ENCODE measurements at places on chromosomes 7 and 10.

- DNase-seq: no peak
Measured at GRCh38 chr10:33122014-33122809, 164.2 kb upstream of the ITGB1 start.

- DNase-seq: no peak
Measured at GRCh38 chr10:88045656-88046415, 182.4 kb downstream of the PTEN start.

DNA sequence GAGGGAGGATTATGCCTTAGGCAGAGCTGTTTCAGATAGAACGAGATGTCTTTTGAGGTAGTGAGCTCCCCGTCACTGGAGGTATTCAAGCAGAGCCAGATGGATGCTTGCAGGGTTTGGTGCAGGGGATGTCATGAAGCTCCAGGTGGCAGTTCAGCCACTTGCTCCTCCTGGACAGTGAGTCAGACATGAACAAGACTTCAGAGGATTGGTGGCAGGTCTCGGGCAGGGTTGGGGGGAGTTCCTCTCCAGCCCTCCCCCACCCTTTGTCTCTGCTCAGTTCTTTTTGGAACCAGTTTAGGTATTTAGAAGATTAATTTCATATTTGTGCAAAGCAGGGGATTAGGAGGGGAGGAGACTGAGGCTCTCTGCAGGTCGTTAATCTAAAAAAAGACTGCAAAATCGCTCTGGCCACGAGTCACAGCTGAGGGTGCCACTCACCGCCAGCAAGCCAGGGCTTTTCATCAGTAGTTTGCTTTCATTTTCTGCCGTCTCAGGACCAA lies 21.5 kb upstream of the MYL10 start:
- no peak for DNase-seq

DNA sequence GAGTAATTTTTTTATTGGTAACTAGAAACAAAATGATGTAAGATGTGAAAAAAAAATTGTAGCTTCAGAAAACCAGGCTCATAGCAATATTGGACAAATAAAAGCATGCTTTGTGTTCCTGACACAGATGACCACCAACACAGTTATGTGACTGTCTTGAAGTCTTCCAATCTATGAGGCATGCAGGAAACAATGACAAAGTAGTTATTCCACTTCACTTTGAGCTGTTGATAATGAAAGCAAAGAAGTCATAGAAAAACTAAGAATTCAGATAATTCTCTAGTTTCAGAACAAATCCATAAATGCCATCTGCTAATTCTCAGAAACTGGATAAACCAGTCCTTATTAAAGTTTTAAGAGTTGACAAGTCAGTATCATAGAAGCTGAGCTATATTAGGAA lies 378.4 kb upstream of the SEMA3D start:
- DNase-seq: no peak
